K562 (cell line): ENCODE measurements at places on chromosomes 4 and X.

DNA sequence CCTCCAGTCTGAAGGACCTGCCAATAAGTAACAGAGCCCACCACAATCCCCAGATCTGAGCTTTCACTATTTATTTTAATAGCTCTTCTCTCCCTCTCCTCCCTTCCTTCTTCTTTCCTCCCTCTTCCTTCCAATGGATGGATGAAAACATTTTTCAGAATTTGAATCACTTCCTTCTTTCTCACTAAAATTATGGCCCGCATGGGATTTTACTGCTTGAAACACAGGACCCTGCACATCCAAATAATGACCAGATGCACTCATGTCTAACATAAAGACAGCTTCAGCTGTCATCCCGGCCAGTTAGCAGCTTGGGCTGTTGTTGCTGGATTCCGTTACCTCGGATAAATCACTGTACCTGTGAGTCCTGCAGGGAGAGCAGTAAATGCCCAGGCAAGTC, 5.4 kb upstream of the PHEX start:
- no peak overlapping the region for H3K27ac ChIP-seq
- no peaks in the 10 kb centered on the region for H3K36me3 ChIP-seq

- H3K4me1 ChIP-seq: no peaks in the 10 kb centered on the region
- no peak overlapping the region for H3K4me3 ChIP-seq
- no peak for DNase-seq
- no peaks in the 10 kb centered on the region for H3K36me3 ChIP-seq
Observed at GRCh38 chr4:23779422-23779821, 110.4 kb downstream of the PPARGC1A start.

DNA sequence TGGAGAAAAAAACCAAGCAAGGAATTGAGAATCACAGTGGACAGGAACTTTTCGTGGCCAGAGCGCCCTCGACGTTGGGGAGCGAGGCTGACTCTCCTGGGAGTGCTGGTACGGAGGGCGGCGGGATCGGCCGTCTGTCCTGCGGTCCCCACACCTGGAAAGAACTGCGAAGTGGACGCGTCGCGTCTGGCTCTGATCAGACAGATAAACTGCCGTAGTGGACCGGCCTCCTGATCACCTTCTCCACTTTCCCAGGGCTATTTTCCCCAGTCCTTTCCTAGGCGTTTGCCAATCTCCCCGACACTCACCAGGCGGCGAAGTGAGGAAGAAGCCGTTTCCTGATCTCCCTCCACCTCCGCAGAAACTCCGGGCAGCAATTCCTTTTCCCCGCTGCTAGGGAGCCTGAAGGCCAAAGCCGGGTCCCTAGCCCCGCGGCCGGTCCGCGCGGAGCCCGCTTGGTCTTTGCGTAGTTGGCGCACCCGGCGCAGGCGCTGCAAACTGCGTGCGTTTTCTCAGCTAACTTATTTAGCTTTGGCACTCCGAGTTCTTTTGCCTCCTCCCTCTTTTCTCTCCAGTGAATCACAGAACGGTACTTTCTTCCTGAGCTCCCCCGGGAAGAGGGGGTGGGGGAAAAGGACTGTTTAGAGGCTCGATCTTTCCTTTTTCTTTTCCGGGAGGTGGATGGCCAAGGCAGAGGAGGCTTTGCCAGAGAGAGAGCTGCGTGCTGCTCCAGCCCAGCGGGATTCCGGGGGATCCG, at the start of gene ARSJ:
Gene ARSJ (minus strand): TSS at position 500 of the 757 bp plus-strand sequence. CDS start 813 bp downstream, outside the sequence.
- no peaks in the 10 kb centered on the region for H3K36me3 ChIP-seq
- H3K4me3 ChIP-seq: no peak within 1 kb of the TSS
- DNase-seq: no peak
- H3K4me1 ChIP-seq: no peaks in the 10 kb centered on the region

DNA sequence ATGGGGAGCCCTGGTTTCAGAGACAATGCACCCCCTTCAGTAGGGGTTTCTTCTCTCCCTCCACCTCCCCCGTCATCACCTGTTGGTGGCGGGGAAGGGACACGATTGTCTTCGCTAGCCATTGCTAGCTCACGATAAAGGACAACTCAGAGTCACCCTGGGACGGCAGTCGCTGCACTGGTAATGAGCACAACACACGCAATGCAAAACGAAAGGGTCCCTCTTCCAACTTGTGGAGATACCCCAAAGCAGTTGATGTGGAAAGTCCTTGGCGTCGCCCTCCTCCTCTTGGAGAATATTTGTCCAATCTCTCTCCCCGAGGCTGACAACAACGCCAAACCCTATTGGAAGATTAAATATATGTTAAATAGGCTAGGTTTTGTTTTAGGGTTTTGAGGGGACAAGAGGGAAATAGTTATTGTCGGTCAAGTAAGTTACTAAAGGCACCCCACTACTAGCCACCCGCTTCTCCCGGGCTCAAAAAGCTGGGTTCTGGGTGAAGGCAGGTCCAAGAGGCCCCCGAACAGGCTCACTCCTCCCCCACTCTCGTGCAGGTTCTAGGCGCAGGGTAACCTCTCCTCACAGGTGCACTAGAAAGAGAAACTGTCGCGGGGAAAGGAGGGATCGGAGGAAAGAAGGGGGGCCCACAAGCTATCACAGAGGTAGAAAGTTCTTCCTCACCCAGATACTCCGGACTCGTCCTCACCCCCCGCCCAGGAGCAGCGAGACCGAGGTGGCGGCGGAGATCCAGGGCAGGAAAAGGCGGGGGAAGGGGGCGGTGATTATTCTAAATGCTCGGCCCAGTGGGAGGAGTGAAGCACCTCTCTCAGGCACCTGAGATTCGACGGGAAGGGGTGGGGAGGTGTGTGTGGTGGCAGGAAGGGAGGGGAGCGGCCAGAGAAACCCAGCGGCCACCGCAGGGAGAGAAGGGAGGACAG, at the start of gene LRBA:
Gene LRBA (minus strand): TSS at position 764 of the 938 bp plus-strand sequence. CDS start 642 bp downstream, at position 122.
- H3K4me1 ChIP-seq: peaks cover 17% of the 10 kb centered on the region
- peak within 1 kb of the TSS; percentile 98 for H3K4me3 ChIP-seq
- peak within 1 kb of the TSS; percentile 97 for H3K27ac ChIP-seq

DNA sequence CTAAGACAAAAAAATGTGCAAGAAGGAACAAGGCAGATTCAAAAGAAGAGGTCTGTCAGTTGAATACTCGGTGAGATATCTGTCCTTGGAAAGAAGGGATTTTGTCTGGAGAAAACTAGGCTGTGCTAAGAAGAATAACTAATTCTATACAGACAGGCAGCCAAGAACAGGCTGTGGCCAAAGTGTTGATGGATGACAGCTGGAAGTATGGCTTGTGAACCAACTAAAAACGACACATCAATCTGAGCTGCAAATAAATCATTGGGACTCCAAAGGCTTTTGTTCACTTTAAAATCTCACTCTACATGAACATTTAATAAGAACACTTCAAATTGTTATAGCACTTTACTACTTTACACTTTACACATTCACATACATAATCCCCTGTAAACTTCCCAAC, 70.5 kb upstream of the IGSF1 start:
- no peak for DNase-seq
- no peaks in the 10 kb centered on the region for H3K4me1 ChIP-seq
- H3K36me3 ChIP-seq: no peaks in the 10 kb centered on the region

- H3K27ac ChIP-seq: no peak overlapping the region
- H3K36me3 ChIP-seq: no peaks in the 10 kb centered on the region
- H3K4me1 ChIP-seq: no peaks in the 10 kb centered on the region
- no peak for DNase-seq
- H3K4me3 ChIP-seq: no peak overlapping the region
- no peaks in the 10 kb centered on the region for H3K27me3 ChIP-seq
Observed at GRCh38 chr4:60581919-60582536, 618.1 kb upstream of the ADGRL3 start.

DNA sequence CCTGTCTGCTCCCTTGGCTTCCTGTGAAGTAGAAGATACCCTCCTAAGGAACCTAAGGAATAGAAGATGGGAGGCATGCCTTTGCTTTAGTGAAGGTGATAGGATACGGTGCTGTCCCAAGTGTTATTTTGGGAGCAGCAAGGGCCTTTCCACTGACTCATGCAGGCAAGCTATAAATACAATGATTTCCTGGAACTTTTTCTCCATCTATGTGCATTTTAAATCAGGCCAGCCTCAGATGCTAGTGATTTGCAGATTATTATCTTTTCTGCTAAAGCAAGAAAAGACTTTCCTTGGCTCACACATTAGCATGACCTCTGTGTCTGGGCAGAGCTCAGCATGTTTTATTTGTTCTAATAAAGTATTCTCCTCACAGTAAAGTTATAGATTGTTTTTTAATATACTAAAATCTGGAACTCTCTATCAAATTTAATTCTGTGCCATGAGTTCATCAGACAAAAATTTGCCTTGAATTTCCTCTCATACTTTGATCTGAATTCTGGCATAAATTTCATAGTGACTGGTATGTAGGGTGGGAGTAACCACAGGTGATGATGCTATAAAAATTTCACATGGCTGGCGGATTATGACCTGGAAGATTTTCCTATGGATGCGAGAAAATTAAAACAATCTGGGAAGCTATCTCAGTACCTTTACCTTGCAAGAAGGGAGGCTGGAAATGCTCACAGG, 131.7 kb downstream of the REPS2 start:
- no peaks in the 10 kb centered on the region; the same call in 1 of the 2 replicates for H3K4me1 ChIP-seq
- DNase-seq: no peak
- no peak overlapping the region for H3K27ac ChIP-seq

DNA sequence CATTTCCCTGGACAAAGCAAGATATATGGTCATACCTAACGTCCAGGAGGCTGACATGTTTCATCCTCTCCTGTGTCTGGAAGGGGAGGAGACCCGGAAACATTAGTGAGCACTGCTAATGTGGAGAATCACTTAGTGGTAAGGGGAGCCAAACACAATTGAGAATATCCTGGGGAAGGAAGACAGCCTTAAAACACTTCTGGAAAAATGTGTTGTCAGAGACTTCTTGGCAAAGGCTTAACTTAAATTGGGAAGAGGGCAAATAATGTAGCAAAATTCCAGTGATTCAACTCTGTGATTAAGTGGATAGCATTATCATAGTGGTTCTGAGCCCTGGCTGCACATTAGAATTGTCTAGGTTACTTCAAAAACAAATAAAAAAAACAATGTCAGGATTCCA, 39.5 kb downstream of the SPARCL1 start:
- H3K27me3 ChIP-seq: no peaks in the 10 kb centered on the region
- H3K27ac ChIP-seq: no peak overlapping the region
- no peaks in the 10 kb centered on the region for H3K36me3 ChIP-seq
- no peak for DNase-seq
- no peak overlapping the region for H3K4me3 ChIP-seq

- no peaks in the 10 kb centered on the region for H3K27me3 ChIP-seq
- peak overlapping the region; percentile 25; the same call in 2 of the 3 replicates for H3K27ac ChIP-seq
- no peak for DNase-seq
- H3K4me3 ChIP-seq: no peak overlapping the region
- no peaks in the 10 kb centered on the region for H3K4me1 ChIP-seq
- H3K36me3 ChIP-seq: peaks cover 25% of the 10 kb centered on the region
Observed at GRCh38 chr4:122873821-122874593, 47.4 kb downstream of the FGF2 start.

DNA sequence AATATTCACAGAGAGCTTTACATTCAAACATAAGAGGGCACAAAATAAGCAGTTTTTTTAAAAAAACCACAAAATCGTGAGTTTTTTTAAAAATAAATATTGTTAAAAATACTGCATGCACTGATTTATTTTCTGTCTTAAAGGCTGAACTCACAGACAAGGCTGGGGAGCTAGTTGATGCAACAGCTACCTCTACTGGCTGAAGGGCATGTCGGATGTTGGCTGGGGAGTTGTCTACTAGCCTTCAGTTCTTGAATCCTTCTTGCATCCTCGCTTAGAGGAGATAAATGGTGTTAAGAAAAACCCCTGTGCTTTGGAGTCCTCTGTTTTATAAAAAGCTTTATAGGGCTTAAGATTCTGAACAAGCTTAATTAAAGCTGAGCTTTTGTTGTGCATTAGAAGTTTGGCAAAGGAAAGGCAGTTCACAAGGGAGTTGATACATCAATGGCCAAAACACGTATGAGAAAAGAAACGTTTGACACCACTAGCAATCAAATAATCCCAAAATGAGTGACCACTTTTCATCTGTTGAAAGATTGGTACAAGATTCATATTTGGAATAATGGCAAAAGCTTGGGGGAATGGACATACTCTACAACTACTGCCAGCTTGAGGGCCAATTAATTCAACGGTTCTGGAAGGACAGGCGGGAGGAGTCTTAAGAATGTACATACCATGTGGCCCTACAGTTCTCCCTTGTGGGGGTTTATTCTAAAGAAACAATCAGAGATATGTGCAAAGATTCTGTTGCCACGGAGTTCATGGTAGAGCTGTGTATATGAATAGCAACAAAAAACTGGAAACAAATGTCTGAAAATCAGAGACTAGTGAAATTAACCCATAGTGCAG, 94.7 kb downstream of the SEL1L3 start:
- H3K4me3 ChIP-seq: no peak overlapping the region
- no peaks in the 10 kb centered on the region for H3K27me3 ChIP-seq
- H3K27ac ChIP-seq: no peak overlapping the region
- H3K36me3 ChIP-seq: peaks cover 11% of the 10 kb centered on the region; the same call in 1 of the 3 replicates

- no peak overlapping the region for H3K27ac ChIP-seq
- no peak overlapping the region for H3K4me3 ChIP-seq
- peaks cover 6% of the 10 kb centered on the region; the same call in 1 of the 3 replicates for H3K4me1 ChIP-seq
- DNase-seq: no peak
- peaks cover 5% of the 10 kb centered on the region; the same call in 1 of the 2 replicates for H3K27me3 ChIP-seq
Observed at GRCh38 chr4:38751341-38752010, 31.3 kb downstream of the TLR10 start.

GRCh38 chr4:19375931-19376330, 875.8 kb upstream of the SLIT2 start:
- no peak overlapping the region for H3K4me3 ChIP-seq
- no peaks in the 10 kb centered on the region for H3K36me3 ChIP-seq
- no peak overlapping the region for H3K27ac ChIP-seq

- DNase-seq: no peak
- H3K36me3 ChIP-seq: no peaks in the 10 kb centered on the region
- H3K27ac ChIP-seq: no peak overlapping the region
- H3K27me3 ChIP-seq: no peaks in the 10 kb centered on the region
Observed at GRCh38 chr4:46648088-46648744, 258.3 kb upstream of the GABRA2 start.
